NCI-H1092 treated with DMSO at 0.1 percent for 48 hours (cell line): ENCODE measurements at places on chromosomes 2 and 18.
A peak's percentile ranks its signal among the peaks of the same experiment; 100 is the strongest.

DNA sequence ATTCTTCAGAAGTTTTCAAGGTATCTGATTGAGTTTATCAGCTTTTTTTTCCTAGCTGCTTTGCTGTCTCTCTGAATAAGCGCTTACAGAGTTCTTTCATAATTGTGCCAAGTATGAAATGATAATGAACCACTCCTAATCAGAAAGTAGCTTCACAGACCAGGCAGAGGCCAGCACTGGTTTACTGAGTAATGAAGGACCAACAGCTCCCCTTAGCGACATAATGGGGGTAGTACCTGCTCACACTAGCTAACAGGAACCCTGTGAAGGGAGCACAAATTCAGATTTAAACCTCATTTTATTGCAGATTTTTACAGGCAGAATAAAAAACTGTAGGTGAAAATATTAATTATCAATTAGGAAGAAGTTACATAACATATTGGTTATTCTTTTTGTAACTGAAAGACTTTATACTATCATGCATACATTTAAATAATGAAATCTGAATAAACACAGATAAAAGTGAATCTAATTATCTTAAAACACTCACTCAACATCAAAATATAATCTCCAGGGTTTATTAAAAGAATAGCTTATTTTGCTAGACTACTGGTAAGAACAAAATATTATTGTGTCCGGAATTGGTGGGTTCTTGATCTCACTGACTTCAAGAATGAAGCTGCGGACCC lies 53.7 kb upstream of the LRRC30 start:
- DNase-seq: peak; percentile 38

DNA sequence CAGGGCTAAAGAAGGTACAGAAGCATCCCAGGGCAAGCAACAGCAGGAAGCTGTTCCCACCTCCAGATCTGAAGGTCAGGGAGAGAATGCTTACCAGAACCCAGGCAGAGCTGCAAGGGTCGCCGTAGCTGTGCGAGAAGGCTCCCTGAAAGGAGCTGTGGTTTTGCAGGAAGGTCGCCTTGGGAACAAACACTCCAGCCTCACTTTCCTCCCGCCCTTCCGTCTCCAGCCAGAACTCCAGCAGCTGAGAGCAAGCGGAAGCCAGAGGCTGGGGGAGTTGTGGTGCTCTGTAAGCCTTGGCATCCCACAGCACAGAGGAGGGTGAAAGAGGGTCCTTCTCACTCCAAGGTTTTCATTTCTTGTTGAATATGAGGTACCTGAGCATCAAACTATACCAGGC lies 18.3 kb upstream of the ICOS start:
- DNase-seq: no peak

DNA sequence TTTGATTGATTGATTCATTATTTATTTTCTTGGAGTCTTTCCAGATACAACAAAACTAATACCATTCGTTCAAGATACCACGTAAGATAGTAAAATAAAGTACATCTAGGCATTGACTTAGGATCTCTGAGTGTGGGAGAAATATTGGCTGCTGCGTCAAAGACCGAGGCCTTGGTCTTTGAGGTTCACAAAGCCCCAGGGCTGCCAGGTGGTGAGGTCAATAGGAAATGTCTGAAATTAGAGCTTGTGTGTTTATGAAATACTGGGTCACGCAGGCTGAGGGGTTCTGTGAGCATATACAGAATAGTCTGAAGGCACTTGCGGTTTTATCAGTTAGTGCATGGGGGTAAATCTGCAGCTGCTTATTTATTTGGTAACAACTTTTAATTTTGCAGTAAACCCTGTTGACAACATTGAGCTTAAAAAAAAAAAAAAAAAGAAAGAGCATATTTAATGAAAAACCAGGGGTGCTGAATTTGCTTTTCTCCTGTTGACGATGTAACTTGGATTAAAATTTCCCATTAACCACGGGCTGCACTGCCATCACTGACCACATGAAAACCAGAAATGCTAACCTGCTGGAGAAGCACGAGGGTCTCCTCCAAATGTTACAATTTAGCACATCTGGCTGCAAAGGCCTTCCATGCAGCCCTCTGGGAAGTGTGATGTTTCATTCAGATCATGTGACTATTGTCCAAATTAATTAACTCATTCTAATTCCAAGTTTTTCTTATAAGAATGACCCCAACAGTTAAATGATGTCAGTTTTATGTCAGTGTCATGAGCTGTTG lies 27.1 kb upstream of the SERPINB12 start:
- no peak for DNase-seq

GRCh38 chr2:122831649-122832048 lies 1076.2 kb downstream of the TSN start:
- no peak for DNase-seq

DNA sequence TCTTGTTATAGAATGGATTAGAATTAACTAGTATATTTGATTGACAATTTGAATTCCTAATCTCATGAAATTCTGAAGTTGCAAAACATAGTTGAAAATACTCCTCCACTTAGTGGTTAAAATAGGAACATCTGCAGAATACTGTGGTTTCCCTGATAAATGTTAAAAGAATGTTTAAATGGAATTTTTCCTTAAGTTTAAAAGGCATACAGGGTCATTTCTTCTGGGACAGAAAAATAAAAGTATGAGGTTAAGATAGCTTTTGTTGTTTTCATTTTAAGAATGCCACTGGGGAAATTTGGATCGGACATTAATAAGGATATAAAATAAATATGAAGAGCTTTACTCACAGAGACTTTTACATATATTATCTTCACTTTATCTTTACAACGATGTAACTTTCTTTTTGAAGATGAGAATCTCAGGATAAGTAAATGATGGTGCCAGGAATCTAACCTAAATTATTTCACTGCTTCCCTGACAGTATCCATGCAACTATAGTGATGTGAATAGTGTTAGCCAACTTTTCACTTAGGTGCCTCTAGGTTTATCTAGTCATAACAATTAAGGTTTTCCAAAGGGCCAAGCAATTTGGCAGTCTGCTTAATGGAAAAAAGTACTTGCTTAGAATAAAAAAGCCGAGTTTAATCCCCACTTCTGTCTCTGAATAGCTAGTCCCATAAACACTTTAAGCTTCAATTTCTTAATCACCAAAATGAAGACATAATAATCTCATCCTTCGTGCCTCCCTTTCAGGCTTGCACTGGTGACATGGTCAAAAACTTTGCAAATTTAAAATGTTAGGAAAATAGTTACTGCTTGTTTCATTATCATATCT lies 151.8 kb upstream of the STK17B start:
- DNase-seq: no peak

DNA sequence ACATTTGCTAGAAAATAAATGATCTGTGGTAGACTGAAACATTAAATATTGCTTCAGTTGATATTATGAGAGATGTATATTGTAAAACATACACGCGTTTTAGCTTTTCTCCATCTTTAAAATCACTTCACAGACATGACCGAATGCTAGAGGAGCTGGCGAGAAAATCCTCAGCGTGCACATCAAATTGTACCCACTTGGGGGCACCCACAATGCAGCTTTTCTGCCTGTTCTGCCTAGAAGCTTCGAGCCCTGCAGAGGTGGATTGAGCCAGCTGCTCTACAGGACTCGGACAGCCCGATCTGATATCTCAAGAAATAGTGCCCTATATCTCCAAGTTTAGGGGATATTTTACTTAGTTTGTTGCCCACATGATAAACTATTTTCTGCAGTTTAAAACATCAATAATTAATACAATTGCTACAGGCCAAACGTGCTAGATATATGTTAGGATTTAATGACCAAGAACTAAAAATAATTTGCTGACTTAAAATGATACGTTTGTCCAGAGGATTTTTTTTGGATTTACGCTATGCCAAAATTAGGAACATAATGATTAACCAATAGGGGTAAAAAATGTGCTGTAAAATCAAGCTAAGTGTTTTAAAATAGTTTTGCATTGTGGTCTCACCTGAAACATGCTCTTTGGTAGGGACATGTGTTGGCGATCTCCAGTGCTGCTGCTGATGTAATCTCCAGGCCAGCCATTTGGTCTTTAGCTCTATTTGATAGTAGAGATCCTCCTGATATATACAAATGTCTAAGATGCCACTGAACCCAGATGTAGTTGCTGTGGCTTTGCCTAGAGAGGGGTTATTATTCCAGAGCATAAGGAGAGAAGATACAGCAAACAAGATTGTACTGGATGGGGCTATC lies 22.3 kb upstream of the ATP5MC3 start:
- DNase-seq: peak; percentile 67

DNA sequence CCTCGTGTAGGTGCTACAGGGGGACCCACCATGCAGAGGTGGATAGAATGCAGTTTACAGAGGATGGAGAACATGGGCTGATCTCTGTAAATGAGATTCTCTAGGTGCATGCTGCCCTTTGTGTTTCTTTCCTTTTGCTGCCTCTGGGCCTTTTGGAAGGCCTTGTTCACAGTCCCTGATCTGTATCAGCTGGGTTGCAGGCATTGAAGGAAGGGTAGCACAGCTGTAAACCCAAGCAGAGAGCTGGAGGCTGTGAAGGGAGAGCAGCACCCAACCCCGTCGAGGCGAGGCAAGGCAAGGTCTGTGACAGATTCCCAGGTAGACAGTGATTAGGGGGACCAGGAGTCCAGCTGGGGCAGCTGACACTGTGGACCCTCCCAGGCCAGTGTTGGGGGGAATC lies 56.1 kb upstream of the SOS1 start:
- DNase-seq: no peak

GRCh38 chr18:26458526-26459232 lies 89.7 kb downstream of the KCTD1 start:
- no peak for DNase-seq

DNA sequence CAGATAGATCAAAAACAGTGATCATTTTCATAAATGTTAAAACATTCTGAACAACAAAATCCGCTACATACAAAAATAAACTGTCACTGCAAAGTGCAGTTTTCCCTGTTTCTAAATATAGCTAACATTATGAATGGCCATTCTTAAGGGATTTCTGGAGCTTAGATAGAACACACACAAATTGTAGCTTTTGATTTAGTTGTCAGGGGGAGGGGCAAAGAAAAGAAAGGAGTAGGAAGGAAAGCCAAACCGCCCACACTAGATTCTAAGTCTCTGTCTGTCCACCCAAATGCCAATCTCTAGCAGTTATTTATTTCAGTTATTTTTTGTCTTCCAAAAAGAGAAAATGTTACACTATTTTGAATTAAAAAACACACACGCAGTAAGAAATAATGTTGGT lies 182.4 kb downstream of the CDH2 start:
- DNase-seq: no peak

GRCh38 chr2:98605076-98605475 lies 3.2 kb downstream of the COA5 start:
- no peak for DNase-seq

GRCh38 chr18:10164271-10165071 lies 250.7 kb downstream of the VAPA start:
- DNase-seq: no peak

DNA sequence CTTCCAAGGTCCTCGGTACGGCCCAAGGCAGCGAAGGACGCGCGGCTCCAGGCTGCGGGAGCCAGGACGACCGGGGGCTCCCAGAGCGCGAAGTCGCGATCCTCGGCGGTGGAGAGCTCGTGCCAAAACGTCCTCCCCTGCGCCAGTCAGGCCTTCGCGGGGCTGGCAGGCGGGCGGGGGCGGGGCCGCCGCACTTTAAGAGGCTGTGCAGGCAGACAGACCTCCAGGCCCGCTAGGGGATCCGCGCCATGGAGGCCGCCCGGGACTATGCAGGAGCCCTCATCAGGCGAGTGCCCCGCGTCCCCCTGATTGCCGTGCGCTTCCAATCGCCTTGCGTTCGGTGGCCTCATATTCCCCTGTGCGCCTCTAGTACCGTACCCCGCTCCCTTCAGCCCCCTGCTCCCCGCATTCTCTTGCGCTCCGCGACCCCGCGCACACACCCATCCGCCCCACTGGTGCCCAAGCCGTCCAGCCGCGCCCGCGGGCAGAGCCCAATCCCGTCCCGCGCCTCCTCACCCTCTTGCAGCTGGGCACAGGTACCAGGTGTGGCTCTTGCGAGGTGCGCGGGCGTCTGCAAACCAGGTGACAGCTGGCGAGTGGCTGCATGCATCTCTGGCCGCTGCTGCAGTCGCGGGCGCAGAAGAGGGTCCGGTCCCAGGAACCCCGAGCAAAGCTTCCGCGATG lies at the start of gene CIDEA:
CIDEA (plus strand) TSS at position 226 of the 684 bp plus-strand sequence; CDS start at position 249, 23 bp downstream.
- DNase-seq: no peak

GRCh38 chr2:204576362-204576979 lies 31.2 kb downstream of the PARD3B start:
- DNase-seq: no peak

DNA sequence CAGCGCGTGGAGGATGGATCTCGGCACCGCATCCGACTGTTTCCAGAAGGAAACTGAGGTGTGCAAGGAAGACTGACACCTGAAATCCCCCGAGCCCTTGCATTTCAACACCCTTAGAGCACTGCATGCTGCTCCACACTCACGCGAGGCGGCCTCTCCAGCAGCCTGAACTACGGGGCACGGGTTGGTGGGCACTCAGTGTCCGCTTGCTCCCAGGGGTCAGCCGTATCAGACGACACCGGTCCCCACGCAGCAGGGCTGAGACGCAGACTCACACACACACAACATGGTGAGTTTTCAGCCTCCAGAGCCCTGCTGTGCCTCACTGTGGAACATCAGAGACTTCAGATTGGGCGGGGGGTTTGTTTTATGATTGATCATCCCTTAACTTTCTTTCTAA lies 269.9 kb downstream of the TWIST2 start:
- no peak for DNase-seq

DNA sequence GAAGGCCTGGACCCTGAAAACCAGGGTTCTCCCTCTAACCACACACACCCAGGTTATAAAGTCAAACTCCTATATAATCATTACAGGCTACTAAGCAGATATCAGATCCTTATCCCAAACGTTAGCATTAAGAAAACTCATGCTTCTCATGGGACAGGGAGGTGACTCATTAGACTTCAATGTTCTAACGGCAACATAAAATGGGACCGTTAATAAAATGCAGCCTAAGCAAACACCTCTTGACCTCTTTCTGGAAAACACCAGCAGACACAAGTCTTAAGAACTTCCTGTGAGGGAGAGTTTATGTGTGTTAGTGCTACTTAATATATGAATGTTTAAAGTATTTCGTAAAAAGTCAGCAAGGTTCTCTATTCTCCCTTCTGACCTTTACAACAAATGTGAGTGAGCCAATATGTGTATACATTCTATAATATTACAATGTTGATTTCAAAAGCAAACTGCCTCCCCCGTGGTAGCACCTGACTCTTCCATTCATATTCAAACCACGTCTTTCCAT lies 31.7 kb downstream of the LPIN2 start:
- no peak for DNase-seq

DNA sequence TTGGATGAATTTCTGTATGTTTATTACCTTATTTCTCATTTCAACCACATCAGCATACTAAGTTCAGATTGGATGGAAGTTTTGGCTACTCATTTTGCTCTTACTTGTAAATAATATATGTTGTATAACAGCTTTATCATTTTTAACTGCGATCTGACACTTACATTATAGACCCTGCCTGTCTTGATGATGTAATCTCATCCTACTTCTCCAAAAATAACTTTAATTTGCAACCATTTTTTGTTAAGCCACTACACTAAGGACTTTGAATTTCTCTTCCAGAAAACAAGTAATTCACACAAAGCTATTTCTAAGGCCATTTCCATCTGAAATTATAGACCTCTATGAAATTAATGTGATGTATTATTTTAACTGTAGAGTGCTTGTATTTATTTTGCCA lies 240.7 kb downstream of the WDR7 start:
- DNase-seq: no peak

- no peak for DNase-seq
These were observed 142.2 kb downstream of the SATB2 start for GRCh38 chr2:199315299-199316179.

GRCh38 chr18:35707247-35707646 lies 125.7 kb downstream of the GALNT1 start:
- DNase-seq: no peak

- DNase-seq: no peak
These were observed 62.7 kb upstream of the NT5C1B start for GRCh38 chr2:18651842-18652774.

- no peak for DNase-seq
These were observed 146.3 kb upstream of the LMAN1 start for GRCh38 chr18:59505356-59505755.
